Left kidney (tissue), 8 donors: ENCODE measurements at places on chromosomes 1 and 21. TPM values are rescaled to one million over a fixed set of nuclear protein-coding genes. Genes with fewer than 3 reads are reported as not detected.

Gene MARCKSL1
- polyA plus RNA-seq, result 388 TPM

Gene EDARADD
- polyA plus RNA-seq, result 8.2 TPM

Gene CFHR2
- polyA plus RNA-seq, result not detected

Gene C8B
- polyA plus RNA-seq, result not detected

Gene SLAMF1
- not detected for polyA plus RNA-seq

Gene GBP4
- 9.7 TPM for polyA plus RNA-seq

Gene PRAMEF9
- polyA plus RNA-seq, result not detected

Gene NHLH1
- polyA plus RNA-seq, result 0.22 TPM

Gene GUCA2A
- polyA plus RNA-seq, result not detected

Gene ADAMTSL4
- 10.4 TPM for polyA plus RNA-seq

Gene ZNF683
- polyA plus RNA-seq, result not detected

GRCh38 chr1:226633541-226634165 is 85.1 kb downstream of the STUM start:
- DNase-seq, result no peak

GRCh38 chr1:203839081-203839480 is 22.3 kb upstream of the SNRPE start:
- peak; percentile 43 for DNase-seq

DNA sequence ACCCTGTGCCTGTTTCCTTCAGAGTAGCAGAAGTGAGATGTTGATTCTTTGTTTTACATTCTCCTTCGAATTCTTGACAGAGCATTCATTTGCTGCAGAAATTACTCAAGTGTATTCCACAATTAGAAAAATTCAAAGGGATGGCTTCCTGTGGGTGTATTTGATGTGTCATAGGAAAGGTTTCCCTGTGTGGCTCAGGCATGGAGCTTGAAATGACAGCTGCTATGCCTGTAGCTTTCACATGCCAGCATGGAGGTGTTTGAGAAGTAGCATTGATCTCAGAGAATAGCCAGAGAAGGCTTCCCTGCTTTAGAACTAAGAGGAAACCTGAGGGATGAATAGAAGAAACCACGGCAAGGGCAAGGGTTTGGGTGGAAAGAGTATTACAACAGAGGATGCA is 317.2 kb upstream of the DEPDC1 start:
- no peak for DNase-seq

DNA sequence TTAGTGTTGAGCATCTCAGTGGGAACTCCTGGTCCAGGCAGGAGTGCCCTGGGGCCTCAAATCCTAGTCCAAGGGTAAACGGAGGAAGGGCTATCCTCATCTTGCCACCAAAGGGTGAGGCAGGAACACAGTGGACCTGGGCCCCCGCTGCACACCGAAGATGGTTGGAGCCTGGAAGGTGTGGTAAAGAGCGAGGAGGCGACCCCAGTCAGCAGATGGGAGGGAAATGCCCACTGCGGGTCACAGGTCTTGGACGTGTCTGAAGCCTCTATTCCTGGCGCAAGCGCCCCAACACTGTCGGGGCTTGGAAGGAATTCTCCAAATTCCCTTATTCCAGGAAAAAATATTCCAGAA is 38.5 kb upstream of the SYNC start:
- no peak for DNase-seq

- no peak for DNase-seq
Measured at GRCh38 chr1:54255026-54255702, 55.2 kb downstream of the MRPL37 start.

- no peak for DNase-seq
Measured at GRCh38 chr21:17869115-17869514, 50.0 kb upstream of the C21orf91 start.

DNA sequence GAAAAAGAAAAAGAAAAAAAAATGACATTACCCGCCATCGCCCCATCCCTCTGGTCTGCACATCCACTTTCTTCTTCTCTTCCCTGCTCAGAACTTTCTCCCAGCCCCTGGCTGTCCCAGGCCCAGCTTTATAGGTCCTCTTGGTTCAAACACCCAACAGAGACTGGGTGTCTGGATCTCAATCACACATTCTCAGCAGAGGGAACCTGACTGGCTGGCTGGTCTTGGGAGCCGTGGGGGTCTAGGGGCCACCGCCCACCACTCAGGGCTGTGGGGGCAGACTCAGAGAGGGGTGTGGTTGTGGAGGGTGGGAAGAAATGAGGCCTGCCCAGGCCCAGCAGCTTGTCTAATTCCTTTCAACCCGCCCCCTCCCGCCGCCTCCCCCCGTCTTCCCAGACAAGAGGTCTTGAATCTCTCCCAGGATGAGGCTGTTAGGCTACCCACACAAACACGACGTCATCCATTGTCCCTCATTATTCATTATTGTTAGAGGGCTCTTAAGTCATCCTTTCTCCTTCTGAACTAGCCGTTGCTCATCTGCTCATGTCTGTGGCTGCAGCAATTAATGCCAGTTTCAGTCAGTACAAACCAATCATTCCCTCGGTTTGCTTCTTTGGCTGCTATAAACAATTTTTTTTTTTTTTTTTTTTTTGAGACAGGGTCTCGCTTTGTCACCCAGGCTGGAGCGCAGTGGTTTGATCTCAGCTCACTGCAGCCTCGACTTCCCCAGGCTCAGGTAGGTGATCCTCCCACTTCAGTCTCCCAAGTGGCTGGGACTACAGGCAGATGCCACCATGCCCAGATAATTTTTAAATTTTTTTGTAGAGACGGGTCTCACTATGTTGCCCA is 40.6 kb upstream of the CLIC4 start:
- no peak for DNase-seq

- DNase-seq, result no peak
Measured at GRCh38 chr1:43786201-43786958, 79.0 kb downstream of the ST3GAL3 start.

- DNase-seq, result no peak
Measured at GRCh38 chr1:153959454-153959853, 1.0 kb upstream of the CRTC2 start.

GRCh38 chr1:212922016-212922415 is 28.3 kb upstream of the VASH2 start:
- no peak for DNase-seq

GRCh38 chr1:1336446-1336845 is 5.4 kb downstream of the TAS1R3 start:
- DNase-seq, result no peak

- peak; percentile 49 for DNase-seq
Measured at GRCh38 chr1:183633676-183634343, 1.8 kb downstream of the ARPC5 start.

DNA sequence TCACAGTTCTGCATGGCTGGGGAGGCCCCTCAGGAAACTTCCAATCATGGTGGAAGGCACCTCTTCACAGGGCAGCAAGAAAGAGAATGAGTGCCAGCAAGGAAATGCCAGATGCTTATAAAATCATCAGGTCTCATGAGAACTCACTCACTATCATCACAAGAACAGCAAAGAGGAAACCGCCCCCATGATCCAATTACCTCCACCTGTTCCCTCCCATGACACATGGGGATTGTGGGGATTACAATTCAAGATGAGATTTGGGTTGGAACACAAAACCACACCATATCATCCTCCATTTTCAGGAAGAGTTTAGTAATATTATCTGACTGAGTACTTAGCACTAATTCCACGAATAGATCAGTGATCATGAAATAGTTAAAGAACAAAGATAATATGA is 244.2 kb downstream of the LMO4 start:
- no peak for DNase-seq

DNA sequence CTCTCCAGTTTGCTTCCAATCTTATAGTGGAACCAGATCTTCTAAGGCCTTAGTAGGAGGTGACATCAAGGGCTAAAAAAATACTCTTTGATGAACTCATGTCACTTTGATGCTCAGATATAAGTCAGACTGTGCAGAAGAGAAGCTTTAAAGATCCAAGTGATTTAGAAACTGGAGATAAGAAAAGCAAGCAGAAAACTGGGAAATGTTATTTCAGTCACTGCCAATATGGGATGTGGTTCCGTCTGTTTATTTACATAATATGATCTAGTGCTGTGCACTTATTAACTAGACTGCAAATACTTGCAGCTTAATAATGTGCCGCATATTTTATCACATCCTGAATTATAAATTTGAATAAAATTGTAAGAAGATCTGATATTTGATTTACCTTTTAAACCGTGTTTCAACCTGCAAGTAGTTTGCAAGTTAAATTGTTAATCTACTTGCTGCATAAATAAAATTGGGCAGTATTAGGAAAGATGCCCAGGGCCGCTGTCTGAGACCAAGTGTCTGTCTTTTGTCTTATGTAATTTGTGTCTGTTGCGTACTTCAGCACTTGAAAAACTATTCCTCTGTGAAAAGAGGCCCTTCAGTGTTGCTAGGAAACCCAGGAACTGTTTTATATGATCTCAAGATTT is 29.6 kb downstream of the CXADR start:
- peak; percentile 10 for DNase-seq

DNA sequence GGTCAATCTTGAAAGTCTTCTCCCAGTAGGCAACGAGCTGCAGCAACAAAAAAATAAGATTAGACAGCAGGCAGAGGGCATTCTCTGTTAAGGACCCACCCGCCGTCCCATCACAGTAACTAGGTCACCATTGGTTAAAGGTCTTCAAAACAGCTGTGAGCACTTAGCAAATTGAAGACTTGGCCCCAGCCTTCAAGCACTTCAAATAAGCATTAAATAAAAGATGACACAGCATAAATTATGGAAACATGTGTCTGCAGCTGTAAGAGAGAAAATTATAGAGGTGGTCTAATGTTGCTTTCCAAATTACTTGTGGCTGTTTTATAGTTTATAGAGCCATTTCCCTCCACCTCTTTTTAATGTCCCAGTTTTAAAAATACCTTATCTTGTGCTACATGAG is 61.2 kb downstream of the VANGL1 start:
- DNase-seq, result no peak

DNA sequence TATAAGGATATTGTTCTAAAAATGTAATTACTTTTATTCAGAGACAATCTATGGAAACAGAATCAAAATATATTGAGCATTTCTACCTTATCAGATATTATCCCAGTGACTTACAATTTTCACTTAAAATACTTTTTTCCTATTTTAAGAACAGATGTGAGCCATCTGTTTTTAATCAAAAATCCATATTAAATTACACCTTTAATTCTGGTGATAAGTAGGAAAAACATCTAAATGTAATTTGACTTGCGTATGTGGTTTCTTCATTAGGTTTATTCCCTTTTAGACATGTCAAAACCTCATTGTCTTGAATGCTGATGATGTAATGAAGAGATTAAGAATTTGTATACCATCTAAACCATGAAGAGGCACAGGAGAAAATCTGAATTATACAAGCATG is 1118.8 kb upstream of the TMPRSS15 start:
- no peak for DNase-seq

- no peak for DNase-seq
Measured at GRCh38 chr1:160491017-160491416, 32.0 kb downstream of the SLAMF6 start.

GRCh38 chr1:152313970-152314369 is 11.1 kb downstream of the FLG start:
- DNase-seq, result no peak
